ENCODE measurements at places on chromosomes 4 and X. TPM values are rescaled to one million over a fixed set of nuclear protein-coding genes. Genes with fewer than 3 reads are reported as not detected.

DNA sequence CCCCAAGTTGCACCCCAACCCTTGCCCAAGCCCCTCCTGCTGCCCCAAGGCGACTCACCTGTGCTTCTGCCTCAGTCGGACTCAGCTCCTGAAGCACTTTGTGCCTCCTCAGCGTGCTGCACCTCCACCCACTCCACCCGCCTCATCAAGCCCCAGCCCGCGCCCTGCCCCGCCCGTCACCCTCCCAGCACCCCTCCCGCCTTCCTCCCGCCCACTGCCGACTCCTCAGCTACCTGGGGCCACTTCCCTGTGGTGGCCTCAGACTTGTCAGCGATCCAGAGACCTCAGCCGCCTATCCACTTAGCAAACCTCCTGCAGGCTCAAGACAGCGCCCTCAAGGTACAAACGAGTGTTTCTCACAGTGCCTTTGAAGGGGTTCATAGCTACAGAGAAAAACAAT lies 19.6 kb upstream of the IQCM start:
- no peak for DNase-seq

GRCh38 chrX:69045616-69046345 lies 119.5 kb downstream of the PJA1 start:
- no peak for DNase-seq

DNA sequence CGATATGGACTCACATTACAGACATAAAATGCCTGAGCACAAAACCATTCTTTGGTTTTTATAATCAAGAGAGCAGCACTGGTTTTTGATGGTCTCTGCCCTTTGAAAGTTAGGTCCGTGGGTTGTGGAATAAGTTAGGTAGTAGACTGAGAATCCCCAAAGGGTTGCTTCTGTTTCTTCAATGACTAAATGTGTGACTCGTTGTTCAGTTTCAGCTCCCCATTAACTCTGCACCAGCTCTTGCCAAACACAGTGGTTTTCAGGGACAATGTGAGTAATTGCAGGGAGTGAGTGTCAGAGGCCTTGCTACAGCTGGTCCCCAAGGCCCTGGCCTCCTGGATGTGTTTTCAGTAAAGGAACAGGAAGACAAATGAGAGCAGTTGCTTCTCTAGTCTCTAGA lies 24.8 kb downstream of the SMIM20 start:
- DNase-seq: no peak

- DNase-seq: no peak
Observed at GRCh38 chr4:2083116-2083825, 24.1 kb downstream of the NAT8L start.

GRCh38 chrX:20315140-20315539 lies 48.4 kb upstream of the RPS6KA3 start:
- DNase-seq: no peak

DNA sequence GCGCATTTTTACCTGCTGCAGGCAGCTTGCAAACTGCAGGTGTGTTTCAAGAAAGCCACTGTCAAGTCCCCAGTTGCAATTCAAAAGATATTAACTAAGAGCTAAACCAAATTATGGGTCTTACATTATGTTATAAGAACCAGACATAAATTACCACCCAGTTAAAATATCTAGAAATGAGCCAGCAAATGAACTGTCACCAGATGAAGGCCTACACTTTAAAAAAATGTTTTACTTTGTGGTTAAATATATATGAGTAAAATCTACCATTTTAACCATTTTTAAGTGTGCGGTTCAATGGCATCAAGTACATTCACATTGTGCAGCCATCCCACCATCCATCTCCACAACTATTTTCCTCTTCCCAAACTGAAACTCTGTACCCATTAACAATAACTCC lies 32.0 kb upstream of the TMEM131L start:
- DNase-seq: no peak

GRCh38 chr4:184805462-184806228 lies 20.1 kb downstream of the ACSL1 start:
- peak; percentile 75 for DNase-seq

DNA sequence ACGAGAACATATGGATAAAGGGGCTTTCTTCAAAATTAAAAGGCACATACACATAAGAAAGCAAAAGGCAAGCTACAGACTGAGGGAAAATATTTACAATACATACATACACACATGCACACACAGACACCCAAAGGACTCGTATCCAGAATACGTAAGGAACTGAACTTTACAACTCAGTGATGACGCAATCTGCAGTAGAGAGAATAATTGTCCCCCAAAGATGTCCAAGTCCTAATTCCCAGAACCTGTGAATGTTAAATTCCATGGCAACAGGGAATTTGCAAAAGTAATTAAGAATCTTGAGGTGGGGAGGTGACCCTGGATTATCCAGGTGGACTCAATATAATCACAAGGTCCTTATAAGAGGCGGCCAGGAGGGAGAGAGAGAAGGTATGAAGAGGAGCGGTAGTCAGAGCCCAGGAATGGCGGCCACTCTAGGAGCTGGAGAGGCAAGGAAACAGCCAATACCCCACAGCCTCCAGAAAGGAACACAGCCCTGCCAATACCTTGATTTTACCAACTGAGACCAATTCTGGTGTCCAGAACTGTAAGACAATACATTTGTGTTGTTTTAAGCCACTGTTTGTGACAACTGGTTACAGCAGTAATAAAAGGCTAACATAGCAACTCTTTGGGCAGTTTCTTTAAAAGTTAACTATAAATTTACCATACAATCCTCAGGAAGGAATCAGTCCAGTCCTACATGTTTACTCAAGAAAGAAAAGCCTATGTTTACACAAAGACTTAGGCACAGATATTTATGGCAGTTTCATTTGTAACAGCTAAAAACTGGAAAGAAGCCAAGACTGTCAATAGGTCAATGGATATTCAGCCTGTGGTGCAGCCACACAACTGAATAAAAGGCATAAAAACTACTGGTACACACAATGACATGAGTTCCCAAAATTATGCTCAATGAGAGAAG lies 27.3 kb upstream of the STS start:
- DNase-seq: peak; percentile 26

DNA sequence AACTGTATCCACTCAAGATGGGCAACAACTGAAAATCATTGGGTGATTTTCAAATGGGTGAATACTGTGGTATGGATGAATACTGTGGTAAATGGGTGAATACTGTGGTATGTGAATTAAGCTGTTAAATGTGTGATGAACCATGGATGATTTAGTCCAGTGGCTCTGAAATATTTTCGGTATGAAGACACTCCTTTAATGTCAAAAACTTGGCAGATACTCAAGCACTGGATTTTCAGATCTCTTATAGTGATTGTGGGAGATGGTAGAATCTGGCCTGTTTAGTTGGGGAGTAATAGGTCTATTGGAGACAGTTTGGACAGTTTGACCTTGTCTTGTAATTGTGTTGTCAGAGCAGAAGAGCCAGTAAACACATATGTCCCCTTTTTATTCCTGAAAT lies 45.7 kb downstream of the SSX7 start:
- no peak for DNase-seq

DNA sequence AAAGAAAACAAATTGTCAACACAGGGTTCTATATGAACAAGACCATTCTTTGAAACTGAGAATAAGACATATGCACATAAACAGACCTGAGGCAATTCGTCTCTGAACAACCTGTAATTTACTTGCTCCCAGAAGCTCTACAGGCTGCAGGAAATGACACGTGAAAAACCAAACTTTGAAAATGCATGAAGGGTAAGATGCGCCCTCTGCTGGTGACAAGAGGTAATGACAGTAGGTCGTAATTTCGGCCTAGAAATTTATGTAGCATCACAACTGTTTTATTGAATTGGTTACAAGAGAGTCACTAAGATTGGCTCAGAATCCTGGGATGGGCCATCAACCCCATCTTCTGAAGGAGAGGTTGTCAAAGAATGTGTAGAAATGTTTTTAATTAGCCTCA lies 276.5 kb downstream of the PPP4R3C start:
- peak; percentile 22 for DNase-seq

- DNase-seq: no peak
Observed at GRCh38 chrX:116628464-116628863, 165.7 kb upstream of the CT83 start.

- no peak for DNase-seq
Observed at GRCh38 chr4:654503-654845, 19.6 kb downstream of the ATP5ME start.

GRCh38 chr4:175419236-175419718 lies 392.8 kb downstream of the GPM6A start:
- no peak for DNase-seq

DNA sequence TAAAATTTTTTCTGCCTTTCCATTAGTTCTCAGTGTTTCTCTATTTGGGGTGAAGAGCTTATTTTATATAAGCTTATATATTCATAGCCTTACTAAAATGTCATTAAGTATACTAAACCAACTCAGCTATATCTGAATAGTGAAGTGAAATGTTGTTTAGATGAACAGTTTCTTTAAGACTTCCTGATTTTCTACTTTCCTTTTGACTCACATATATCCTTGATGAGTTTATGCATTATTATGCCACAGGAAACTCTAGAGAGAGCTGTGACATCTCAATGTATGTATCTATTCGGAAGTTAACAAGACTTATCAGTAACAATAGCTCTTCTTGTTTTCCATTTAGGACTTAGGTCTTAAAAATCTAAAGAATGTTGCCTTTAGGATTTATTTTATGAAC lies 1491.8 kb upstream of the IGFBP7 start:
- DNase-seq: no peak

Gene MTMR8
- total RNA-seq: 3.5 TPM

Gene GK2
- not detected for total RNA-seq

Gene SHISA3
- 0.62 TPM for total RNA-seq

Gene MAGIX
- 3.5 TPM for total RNA-seq

Gene DLG3
- total RNA-seq: 16.7 TPM

Gene GYG2
- 1.6 TPM for total RNA-seq

Measured in tongue (tissue), 3 donors.